Activated gamma-delta T cell treated with Interleukin-2 at 50 U/mL for 16 hours (primary cell): ENCODE measurements at places on chromosomes 16 and 17.
A peak's percentile ranks its signal among the peaks of the same experiment; 100 is the strongest.

- DNase-seq: no peak
Measured at GRCh38 chr17:28097901-28098300, 55.4 kb downstream of the NLK start.

DNA sequence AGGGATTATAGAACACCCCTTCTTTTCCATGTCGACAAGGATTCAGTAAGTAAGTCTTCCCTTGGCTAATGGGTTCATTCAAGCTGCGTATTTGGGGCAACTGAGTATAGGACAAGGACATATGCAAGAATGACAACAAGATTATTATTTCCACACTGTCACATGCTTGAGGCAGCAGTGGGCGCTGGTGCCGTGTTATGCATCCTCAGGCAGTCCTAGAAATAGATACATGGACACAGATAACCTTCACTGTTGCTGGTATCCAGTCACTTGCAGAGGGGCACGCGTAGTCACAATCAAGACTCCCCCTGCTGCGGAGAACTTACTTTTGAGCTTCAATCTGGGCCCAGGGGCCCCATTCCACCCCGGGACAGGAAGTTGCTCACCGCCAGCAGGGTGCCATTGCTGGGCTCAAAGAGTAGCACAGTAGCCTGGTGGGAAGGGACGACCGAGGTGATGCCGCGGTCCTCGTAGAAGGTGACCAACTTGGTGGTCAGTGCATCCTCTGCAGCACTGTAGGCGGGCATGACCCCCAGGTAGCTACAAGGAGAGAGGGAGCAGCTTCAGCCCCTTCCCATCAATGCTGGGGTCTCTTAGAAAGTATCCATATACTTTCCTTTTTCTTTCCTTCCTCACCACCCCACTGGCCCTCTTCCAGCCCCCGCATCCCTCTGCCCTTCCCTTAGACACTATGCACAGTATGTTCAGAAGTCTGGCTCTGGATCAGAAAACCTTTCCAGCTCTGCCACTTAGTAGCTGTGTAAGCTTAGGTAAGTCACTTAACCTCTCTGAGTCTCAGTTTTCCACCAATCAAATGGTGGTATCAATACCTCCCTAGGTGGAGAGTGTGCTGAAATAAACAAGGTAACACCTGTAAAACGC lies 804 bp downstream of the CRYM start:
- DNase-seq: no peak

GRCh38 chr17:64679710-64680216 lies 17.7 kb upstream of the SMURF2 start:
- no peak for DNase-seq

DNA sequence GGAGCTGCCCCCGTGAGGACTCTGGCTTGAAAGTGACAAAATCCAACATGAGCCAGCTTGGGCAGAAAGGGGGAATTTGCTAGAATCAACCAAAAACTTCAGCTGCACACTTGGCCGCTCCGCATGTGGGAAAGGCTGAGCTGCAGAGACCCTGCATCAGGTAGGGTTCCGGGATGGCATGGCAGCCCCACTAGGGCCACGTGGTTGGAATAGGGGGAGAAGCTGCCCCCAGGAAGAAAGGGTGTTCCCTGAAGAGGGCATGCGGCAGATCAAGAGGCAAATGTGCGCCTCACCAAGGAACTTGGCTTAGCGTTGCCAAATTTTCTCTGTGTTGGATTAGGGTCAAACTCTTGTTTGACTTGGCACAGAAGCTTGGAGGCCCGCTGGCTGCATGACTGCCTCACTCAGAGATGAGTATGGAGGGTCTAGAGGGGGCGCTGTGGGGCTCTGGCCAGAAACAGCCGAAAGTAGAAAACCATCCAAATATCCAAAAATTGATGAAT lies 29.2 kb upstream of the WFIKKN2 start:
- no peak for DNase-seq

GRCh38 chr17:52648995-52649394 lies 490.5 kb upstream of the CA10 start:
- no peak for DNase-seq

GRCh38 chr17:12963505-12963904 lies 54.3 kb downstream of the ELAC2 start:
- DNase-seq: no peak

- DNase-seq: no peak
Measured at GRCh38 chr17:29076722-29077121, 33.8 kb downstream of the PIPOX start.

GRCh38 chr17:45845376-45846185 lies 900 bp downstream of the SPPL2C start:
- DNase-seq: no peak

DNA sequence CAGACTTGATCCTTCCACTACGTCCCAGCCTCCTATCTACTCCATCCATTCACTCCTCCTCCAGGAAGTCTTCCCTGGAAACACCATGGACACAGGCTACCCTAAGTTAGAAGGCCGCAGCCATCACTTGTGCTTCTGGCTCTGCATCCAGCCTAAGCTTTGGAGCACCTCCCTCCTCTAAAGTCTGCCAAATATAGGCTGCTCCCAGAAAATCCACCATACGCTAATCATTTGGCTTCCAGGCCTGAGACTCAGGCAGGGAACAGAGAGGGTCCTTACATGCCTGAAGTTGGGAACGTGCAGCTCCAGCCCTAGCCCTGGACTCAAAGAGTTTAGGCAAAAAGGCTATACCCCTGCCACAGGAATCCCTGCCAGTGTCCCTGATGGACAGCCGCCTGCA lies 6.7 kb downstream of the PCGF2 start:
- DNase-seq: no peak

DNA sequence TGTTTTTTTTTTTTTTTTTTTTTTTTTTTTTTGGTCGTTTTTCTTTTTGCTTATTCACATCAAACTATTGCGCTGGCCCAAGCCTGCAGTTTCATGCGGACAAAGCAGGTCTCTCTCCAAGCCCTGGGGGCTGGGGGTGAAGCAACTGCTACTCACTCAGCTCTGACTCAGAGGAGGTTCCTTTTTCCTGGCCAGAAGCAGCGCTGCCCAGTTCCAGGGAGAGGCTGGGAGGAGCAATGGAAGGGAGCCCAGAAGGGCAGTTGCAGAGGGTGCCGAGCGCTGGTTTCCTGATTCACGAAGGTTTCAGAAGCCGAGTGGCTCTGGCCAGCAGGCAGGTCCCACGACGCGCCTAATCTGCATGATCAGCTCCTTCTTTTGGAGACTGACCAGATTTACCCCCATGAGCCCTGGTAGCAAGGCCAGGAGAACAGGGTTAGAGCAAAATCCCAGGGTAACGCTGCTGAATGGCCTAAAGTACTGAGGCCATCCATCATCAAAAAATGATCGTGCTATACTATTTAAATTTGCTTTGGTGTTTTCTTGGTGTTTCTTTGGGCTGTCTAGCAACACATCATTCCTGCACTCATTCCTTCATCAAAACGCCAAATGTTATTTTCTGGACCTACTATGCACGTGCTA lies 144.7 kb upstream of the SOX9 start:
- no peak for DNase-seq

DNA sequence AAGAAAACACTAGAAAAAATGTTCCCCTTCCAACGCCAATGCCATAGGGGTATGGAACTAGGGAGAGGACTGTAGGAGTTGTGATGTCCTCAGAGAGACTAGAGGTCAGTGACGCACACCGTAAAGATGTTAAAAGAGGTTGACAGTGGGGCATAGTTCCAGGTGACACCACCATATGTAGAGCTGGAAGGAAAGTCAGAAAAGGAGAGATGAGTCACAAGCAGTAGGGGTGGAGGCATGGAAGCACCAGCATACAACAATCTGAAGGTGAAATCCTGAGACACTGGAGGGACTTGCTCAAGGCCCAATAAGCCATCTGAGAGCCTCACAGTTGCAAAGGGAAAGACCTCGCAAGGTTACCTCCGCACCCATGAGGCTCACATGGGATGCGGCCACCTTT lies 76.0 kb downstream of the ZNF18 start:
- DNase-seq: no peak

- peak; percentile 71 for DNase-seq
Measured at GRCh38 chr17:980406-981291, 1.1 kb upstream of the NXN start.

DNA sequence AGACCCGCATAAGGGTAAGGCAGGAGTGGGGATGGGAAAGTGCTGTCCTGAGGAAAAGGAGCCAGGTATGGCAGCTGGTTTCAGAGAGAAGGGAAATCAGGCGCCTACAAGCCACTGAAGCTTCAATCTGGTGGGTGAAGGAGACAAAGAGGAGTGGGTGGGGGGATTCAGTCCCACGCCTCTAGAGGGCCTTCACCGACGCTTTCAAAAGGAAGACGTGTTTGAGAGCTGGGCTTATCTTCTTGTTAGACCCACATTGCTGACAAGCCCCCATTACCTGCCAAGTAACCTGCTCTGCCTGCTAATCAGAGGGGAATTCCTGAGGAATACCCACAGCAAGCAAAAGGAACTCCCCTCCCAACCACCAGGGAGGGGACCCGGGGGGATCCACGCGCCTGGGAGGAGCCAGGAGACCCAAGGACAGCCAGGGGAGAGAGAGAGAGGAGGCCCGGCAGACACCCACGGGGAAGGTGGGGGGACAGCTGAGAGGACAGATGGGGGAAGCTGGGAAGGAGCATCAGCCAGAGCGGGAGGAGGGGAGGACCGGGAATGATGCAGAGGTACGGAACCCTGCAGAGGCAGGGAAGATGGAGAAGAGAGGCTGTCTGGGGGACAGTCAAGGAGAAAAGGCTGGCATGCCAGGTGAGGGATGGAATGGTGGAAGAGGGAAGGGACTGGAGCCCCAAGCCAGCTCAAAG lies 1.0 kb downstream of the MTMR4 start:
- DNase-seq: no peak

GRCh38 chr16:30620169-30620568 lies 10.0 kb upstream of the ZNF689 start:
- DNase-seq: no peak

GRCh38 chr17:75808905-75809621 lies 24.5 kb downstream of the UNK start:
- DNase-seq: no peak

DNA sequence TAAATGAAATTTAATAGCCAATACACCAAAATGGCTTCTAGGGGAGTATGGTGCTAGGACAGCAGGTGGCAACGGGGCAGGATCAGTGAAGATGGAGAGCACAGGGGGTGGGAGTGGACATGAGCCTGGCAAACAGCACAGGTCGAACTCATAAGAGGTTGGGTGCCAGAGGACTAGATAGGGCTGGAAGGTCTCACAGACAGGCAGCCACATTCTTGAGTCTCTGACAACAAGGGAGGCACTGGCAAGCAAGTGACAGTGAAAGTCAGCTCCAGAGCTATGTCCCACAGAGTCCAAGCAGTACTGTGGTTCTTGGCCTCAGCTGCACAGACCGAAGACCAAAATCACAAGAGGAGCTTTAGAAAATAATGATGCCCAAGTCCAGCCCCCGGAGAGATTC lies 61.2 kb downstream of the USP31 start:
- DNase-seq: no peak

DNA sequence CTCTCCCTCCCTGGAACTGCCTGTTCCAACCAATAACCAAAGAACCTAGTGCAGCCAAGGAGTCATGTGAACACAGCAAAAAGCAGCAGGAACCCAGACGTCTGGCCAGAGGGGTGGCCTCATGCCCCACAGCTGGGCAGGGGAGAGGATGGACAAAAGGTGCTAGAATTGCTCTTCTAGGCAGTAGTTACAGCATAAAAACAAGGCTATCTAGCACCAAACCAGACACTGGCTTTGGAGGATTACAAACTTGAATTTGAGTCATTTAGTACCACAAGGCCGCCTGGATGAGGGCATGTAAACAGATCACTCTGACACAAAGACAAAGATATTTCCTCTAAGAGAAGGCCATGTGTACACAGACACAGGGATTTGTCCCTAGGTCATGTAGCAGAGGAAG lies 423.3 kb upstream of the MAF start:
- DNase-seq: no peak

GRCh38 chr16:629833-630248 lies 944 bp upstream of the WFIKKN1 start:
- no peak for DNase-seq

GRCh38 chr17:69344939-69345338 lies 18.0 kb upstream of the ABCA5 start:
- DNase-seq: no peak

DNA sequence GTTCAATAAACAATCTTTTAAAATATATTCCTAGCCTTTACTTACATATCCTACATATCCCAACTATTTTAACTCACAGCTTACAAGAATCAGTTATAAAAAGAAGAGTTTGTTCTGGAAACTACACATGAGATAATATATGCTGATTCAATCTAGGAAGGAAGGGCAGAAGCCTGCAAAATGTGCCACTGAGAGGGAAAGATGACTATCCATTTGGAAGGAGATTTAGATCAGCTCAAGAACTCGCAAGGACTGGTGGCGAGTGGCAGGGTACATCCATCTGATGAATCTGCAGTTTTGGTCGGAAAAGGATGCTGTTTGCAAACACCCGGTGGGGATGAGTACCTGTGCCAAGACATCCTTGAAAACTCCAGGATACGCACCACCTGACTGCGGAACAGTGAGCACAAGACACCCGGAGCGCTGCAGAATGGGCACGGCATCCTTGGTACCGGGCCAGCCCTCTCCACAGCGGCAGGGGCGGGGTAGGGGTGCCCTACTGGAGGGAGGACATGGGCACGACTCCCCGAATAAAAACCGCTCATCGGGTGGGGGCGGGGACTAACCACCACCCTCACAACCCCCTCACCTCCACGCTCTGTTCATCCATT lies 723 bp downstream of the TRIM37 start:
- DNase-seq: peak; percentile 76

GRCh38 chr17:4208238-4208637 lies 55.5 kb downstream of the ANKFY1 start:
- DNase-seq: no peak

DNA sequence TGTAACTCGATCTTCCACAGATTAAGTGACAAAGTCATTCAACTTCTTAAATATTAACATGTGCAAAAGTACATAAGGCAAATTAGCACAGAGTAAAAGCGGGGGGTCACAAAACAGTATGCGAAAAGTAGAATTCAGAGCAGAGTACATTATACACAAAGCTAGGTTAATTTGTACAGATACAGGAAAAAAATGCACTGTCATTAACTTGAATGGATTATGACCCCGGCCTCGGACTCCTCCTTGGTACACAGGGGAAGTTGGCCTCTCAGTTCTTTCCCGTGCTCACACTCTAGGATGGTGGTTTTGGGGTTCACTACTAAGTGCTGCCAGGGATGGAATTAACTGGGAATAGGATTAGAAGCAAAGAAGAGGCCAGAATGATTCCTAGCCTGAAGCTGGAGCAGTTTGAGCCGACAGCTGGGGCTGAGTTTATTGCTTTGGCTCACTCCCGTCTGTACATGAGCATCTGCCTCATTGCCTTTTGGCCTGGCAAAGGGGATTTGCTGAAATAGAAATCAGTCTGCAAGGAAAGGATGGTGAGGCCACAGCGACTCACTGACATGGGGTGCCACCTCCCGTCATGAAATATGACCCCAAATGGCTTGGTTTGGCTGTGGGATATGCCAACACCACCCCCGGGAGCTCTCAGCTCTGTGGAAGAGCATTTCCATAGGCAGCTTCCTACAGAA lies 23.6 kb downstream of the NTN1 start:
- no peak for DNase-seq

- no peak for DNase-seq
Measured at GRCh38 chr17:43745541-43745940, 13.1 kb downstream of the SOST start.

- no peak for DNase-seq
Measured at GRCh38 chr16:89801800-89802199, 14.6 kb downstream of the FANCA start.
